ENCODE measurements at places on chromosomes 7 and 10.

DNA sequence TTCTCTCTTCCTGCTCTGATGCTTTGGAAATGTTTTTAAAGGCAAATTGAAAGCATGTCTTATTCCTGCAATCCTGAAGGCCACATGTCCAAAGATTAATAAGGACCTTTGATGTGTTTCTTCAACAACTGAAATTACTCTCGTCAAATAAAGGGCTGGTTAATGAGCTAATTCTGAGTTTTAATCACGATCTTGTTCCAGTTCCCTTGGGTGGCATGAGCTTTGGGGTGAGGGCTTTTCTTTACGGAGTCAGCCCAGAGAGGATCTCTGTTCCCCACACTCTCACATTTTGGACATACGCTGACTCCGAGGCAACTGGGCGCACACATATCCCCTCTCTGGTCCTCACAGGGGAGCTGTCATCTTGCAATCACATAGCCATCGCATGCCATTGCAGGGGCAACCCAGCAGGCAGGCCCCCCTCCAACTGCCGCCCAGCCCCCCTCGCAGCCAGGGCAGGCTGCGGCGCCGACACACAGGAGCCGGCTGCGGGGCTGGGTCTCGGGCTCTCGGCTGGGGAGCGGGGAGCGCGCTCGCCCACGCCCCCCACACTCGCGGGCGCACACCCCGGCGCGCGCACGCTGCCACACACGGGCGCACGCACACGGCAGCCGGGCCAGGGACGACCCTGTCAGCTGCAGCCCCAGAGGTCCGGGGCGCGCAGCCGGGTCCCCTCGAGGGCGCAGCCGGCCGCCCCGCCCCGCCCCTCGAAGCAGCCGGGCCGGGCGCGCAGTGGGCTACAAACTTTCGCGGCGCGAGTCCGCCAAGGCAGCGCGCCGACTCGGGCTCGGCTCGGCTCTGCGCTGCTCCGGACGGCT, at the start of gene GDF10:
Gene GDF10 (plus strand): TSS at position 587 of the 818 bp plus-strand sequence. CDS start 455 bp downstream, outside the sequence.
- peak; percentile 68 for DNase-seq

DNA sequence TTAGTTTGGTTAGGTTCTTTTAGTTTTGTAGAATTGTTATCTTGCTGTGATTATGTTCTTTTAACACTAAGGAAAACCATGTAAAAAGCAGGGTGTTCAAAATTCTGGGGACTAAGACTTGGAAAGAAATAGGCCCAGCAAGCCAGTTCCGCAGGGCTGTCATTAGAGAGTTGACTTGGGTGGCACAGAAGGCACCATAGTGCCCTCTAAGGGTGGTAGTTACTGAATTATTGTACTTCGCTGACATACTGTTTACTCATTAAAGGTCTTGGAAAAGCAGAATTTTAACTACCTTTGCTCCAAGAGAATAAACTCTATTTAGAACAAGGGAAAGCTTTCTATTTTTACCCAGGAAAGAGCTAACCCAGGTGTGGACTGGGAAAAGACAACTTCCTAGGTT, 86.5 kb downstream of the OTUD1 start:
- DNase-seq: no peak

- DNase-seq: no peak
These were observed 14.9 kb upstream of the DDC start for GRCh38 chr7:50580057-50580456.

DNA sequence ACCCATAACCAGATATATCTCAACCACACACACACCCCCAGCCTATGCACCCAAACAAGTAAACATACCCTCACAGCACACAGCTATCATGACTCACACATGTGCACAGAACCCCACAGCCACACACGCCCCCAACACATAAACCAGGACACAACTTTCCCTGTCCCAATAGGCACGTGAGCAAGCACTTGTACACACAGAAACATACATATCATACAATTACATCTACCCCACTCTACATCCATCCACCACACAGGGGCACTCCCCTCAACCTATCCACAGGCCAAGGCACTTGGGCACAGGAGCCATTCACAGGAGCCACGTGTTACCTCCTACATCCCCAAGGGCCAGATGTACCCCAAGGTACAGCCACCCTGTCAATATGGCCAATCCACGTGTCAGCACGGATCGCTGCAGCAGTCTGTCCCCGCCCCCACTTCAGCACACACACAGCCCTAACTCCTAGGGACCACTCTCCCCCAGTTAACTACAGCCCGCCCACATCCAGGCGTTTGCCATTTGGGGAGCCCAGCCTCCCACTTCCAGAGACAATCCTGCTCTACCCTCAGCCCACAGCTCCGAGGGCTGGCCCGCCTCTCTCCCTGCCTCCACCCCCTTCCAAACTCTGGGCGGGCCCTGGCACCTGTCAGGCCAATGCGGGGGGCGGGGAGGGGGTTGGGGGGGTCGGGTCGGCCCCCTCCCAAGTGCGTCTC, 163.5 kb downstream of the SH3PXD2A start:
- peak; percentile 60 for DNase-seq

- DNase-seq: peak; percentile 81
These were observed 25.5 kb downstream of the FGFBP3 start for GRCh38 chr10:91883549-91884444.

DNA sequence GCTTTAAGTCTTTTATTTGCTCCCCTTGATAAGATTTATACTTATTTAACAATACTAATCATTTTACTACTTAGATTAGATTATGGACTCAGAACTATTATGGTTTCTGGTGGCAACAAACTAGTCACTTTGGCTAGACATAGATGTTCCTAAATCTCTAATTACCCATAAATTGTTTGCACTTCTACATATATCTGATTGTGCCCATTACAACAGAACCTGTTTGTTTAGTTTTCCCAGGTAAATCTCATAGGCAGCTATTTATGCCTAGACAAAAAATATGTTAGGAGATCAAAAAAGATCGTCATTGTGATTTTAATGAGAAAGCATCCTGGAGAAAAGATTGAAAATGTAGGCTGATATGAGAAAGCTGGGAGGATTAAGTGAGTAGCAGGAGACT, 14.4 kb downstream of the UBN2 start:
- no peak for DNase-seq

GRCh38 chr7:18505870-18506460, 10.4 kb downstream of the HDAC9 start:
- no peak for DNase-seq

DNA sequence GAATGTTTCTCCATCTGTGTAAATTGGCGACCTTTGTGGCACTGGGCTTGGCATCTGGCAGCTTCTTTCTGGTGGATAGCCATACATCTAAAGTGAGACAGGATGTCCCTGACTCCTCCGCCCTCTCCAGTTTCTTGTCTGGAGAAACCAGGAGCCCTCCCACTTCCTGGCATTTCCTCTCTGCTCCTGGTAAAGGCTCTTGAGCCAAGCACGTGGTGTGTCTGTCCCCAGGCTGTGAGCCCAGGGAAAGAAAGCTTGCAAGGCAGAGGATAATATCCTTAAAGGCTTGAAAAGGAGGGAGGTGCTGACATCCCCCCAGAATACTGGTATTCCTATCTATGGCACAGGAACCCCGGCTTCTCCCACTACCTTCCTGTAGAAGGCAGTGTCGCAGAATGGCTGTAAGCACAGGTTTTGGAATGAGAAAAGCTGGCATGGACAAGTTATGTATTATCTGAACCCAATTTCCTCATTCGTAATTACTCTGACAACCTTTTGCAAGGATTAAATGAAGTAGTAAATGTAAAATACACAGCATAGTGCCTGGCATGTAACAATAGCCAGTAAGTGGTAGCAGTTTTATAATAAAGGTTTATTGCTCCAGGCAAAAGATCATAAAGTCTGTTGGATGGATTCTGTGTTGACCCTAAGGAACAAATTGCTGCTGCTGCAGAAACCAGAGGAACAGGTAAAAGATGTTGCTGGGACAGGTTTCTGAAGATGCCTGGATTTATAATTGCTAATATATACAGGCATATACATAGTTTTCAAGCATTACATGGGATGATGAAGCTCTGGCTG, 11.8 kb upstream of the ACSL5 start:
- no peak for DNase-seq

GRCh38 chr7:7416031-7416858, 119.4 kb downstream of the COL28A1 start:
- DNase-seq: no peak

DNA sequence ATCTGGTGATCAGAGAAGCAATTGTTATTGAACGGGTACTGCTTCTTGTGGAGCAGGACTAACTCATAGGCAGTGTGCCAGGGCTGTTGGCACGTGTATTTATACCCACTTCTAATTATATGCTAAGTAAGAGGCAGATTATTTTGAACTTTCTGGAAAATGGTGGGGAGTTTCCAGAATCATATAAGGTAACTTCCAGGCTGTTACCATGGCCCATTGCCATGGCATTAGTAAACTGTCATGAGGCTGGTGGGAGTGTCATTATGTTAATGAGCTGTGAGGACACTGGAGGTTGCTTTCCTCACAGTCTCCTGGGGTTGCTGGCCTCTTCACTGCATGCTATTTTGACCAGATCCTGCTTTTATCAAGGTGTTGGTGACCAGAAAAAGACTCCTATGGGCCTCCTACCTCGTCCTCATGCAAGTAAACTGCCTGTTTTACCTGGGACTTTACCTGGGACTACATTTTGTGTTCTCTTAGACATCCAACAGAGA, 122.6 kb downstream of the KCND2 start:
- no peak for DNase-seq

DNA sequence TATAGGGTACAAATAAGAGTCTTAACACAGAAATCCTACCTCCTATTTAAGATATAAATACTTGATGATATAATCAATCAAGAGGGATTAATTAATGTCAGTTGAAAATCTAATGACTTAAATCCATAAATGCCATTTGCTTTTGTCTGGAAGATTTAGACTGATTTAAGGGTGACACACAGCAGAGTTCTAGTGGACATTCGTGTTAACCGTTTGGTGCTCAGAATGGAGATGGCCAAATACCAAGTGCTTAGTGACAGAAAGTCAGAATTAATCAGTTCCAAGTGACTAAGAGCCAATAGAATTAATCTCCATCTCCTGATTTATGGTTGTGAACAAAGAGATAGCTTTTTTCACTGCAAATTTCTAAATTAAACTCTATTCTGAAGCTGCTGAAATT, 36.2 kb downstream of the NAMPT start:
- DNase-seq: no peak

DNA sequence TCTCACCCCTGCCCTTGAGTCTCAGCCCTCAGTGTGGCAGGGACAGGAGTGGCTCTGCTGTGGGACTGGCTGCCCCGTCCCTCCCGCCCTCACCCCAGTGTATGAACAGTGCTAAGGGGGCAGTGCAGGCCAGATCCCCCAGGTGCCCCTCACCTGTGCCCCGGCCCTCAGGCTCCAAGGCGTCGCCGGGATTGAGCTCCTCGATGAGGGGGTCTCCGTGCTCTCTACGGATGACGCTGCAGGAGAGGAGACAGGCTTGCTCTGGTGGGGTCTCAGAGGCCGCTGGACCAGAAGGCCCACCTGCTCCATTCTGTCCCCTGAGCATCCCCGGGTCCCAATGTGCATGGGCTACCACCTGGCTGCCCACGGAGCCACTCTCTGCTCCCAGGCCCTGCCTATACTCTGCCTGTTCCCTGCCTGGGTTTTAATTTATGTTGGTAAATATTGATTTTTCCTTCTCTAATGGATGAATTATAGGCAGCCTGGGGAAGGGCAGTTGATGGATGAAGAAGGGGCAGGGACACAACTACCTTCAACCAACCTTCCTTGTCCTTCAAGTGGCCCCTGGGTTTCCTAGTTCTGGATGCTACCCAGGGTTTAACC, 47.2 kb downstream of the GOLGA7B start:
- DNase-seq: no peak

DNA sequence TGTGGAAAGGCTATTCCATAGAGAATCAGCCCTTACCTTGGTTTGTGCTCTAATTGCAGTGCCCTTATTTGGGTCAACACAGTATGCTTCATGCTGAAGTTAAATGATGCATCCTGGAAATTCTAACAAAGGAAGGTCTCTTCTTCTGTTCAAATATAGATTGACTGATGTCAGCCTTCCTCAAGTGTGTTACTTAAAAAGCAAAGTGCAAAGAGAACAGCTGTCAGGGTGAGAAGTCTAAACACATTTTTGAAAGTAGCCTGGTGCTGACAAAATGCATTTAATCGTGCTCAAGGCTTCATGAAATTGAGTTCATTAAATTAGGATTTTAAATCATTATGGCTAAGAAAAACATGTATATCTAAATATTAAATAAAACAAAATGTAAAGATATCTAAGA, 19.5 kb downstream of the AGR2 start:
- no peak for DNase-seq

DNA sequence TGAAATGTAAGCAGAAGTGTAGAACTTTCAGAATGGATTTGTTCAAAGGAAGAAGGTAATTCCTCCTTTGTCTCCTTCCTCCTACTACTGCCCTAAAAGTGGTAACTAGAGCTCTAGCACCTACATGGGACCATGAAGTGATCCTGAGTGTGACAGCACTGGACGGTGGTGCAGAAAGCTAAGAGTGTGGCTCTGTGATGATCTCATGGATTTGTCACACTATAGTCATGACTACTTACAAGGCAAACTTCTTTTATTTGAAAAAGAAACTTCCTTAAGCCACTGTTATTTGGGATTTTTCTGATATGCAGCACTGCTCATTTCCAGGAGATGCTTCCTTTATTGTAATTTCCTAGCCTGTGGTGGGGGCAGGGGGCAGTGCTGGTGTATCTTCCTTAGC, 5.8 kb upstream of the FHIP2A start:
- no peak for DNase-seq

DNA sequence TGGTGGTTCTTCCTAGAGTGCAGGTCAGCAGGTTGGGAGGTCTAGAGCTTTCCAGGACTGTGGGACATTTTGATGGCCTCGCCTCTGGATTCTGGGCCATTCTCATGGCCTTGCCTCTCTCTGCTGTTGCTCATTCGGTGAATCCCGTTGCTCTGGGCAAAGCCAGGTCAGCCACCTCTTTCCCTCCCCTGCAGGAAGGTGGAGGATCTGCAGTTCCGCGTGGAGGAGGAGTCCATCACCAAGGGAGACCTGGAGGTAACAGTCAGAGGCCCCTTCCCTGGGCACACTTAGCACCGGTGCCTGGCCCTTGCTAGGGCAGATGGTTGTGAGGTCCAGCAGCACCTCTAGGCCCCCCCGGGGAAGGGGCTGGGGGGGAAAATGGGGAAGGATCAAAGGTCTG, 74.9 kb downstream of the CLIP2 start:
- DNase-seq: peak; percentile 26

DNA sequence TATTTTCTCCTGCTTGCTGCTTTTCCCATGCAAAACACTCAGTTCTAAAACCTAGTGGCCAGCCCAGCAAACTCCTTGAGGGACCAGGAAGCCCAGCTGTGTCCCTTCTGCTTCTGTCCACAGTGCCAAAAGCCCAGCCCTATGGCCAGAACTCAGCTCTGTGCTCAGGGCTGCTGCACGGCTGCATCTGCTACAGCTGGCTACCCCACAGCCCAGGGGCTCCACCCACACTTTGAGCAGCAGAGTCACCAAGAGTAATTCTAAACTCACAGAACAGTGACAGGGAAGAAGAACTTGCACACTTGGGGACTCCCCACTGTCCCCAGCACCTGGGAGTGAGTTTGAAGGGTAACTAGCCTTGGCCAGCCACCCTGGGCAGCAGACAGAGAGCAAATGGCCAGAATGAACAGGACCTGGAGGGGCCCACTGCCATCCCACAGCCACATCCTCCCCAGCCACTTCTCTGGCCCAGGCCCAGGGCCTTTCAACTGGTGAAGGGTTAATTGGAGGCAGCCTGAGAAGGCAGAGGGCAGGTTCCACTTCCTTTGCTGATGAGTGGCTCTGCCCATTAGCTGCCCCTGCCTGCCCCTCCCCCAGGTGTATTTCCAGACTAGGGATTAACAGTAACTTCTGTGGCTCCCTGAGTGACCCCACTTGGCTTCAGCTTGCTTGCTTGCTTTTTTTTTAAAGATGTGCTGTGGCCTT, 28.1 kb upstream of the TRIM8 start:
- no peak for DNase-seq

Measured in neural progenitor cell (in vitro differentiated cells).